ENCODE measurements at places on chromosomes 5 and 9. TPM values are rescaled to one million over a fixed set of nuclear protein-coding genes. Genes with fewer than 3 reads are reported as not detected.

Gene PCDHGA1
- not detected for total RNA-seq

Gene PKD2L2
- under 0.01 TPM for total RNA-seq

Gene TLX3
- 0.24 TPM for total RNA-seq

Gene IFNA4
- not detected for total RNA-seq

Gene KIAA0825
- total RNA-seq, result 1.9 TPM

Gene EFNA5
- 7.7 TPM for total RNA-seq

Gene PCDHA4
- total RNA-seq, result 1.2 TPM

Gene LECT2
- total RNA-seq, result not detected

Gene C9orf152
- not detected for total RNA-seq

Measured in tracheal epithelial cell (primary cell).